ENCODE measurements at places on chromosomes 1 and 21.

DNA sequence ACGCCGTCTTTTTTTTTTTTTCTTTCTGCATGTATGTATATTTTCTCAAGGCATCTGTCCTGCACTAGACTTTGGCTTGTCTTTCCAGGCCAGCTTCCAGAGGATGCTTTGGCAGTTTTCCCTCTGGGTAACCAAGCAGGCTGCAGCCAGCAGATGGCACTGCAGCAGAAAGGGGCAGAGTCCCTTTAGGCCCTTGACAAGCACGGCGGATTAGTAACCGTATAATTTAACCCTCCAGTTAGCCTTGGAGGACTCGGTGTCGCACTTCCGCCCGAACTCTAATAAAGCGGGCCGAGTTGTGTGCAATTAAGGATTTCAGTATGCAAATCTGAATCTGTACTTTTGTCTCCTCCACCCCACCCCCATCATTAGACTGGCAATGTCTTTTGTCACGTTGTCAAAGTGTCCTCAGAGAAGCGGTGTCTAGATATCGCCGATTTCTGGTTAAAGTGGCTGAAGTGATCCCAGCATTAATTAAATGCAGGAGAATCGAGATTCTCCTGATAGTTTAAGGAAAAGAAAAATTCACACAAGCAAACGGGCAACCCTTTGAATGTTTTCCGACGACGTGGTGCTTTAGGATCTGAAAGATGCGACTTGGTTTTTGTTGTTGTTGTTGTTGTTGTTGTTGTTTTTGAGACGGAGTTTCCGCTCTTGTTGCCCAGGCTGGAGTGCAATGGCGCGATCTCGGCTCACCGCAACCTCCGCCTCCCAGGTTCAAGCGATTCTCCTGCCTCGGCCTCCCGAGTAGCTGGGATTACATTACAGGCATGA is 1.1 kb upstream of the TMEM167B start:
- H3K27ac ChIP-seq, result no peak overlapping the region
- DNase-seq, result peak; percentile 82
- peaks cover 11% of the 10 kb centered on the region for H3K4me1 ChIP-seq
- peaks cover 8% of the 10 kb centered on the region for H3K36me3 ChIP-seq
- H3K4me3 ChIP-seq, result no peak overlapping the region

GRCh38 chr1:159989581-159989980 is 35.5 kb upstream of the SLAMF9 start:
- DNase-seq, result no peak
- no peaks in the 10 kb centered on the region for H3K27me3 ChIP-seq
- no peak overlapping the region for H3K27ac ChIP-seq
- no peaks in the 10 kb centered on the region for H3K36me3 ChIP-seq
- no peak overlapping the region for H3K4me3 ChIP-seq

DNA sequence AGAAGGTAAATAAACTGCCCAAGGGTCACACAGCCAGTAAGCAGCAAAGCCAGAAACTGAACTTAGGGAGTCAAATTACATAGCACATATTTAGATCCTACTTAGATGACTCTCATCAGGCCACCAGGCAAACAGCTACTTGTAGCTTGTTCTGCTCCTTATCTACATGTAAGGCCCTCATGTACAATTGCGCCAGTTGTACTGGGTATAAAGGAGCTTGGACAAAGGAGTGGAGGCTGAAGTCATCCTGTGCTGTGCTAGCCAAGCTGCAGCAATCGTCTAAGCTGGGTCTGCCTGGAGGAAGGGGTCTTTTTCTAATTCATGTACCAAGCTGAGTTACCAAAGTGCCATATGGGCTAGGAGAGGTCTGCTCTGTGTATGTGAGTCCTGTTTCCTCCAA is 12.8 kb downstream of the ETNK2 start:
- no peak overlapping the region for H3K4me3 ChIP-seq
- no peaks in the 10 kb centered on the region for H3K4me1 ChIP-seq

DNA sequence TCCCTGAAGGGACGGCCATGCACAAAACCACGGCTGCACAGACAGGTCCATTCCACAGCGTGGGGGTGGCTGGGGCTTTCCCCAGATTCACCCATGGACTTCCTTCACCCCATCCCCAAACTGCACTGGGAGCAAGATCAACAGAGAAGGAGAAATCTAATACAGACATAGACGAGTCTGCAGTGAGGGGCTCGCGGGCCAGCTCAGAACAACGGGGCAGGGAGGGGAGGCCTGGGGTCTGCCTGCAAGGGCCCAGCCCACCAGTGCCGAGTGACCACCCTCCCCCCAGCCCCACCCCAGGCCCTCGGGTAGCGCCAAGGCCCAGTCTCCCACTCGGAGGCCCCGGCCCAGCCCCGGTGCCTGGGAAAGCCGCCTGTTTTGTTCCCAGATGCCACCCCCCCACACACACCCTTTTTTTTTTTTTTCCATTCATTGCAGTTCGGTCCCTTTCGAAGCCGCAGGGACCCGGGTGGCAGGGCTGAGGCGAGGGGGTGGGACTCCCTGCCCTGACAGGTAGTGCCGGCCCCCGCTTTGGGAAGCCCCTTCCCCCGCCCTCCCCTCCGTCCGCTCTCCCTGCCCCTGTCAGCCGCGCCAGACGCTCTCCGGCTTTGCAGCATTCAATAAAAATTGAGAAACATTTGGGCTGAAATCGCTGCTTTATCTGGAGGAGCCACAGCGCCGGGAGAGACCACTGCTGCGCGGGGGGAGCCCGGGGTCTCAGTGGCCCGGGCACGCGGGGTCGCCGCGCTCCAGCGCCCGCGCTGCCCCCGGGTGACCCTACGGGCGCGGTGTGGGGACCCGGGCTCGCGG is 543 bp upstream of the EPHB2 start:
- DNase-seq, result peak; percentile 22
- no peak overlapping the region for H3K4me3 ChIP-seq
- H3K27me3 ChIP-seq, result peaks cover 22% of the 10 kb centered on the region
- H3K27ac ChIP-seq, result no peak overlapping the region
- H3K36me3 ChIP-seq, result no peaks in the 10 kb centered on the region
